ENCODE measurements at places on chromosomes 5 and 9.

DNA sequence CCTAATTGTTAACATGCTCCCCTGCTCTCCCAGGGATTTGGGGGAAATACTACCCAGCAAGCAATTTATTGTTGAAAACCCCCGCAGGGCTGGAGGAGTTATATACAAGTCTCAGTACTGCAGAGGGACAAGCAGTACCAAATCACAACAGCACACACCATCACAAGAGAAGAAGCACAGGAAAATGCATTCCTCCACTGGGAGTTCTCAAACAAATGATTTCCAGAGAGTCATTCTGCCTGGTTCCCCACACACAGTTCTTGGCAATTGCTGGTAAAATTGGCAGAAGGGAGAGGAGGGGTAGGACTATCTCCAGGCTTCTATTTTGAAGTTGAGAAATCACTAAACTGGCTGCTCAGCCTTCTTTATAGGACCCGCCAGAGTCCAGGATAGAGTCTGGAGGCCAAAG is 16.8 kb downstream of the SIL1 start:
- no peak for DNase-seq

DNA sequence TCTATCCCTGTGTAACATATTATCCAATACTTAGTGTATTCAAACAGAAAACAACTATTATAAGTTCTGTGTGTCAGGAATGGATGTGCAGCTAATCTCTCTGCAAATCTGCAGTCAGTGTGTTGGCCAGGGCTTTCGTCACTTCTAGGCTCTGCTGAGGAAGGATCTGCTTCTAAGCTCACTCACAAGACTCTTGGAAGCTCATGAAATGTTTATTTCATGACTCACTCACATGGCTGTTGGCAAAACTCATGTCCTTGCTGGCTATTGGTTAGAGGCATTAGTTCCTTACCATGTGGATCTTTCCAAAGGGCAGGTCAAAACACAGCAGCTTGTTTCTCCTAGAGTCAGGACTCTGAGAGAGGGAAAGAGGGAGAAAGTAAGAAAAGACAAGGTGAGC is 367.4 kb upstream of the SMARCA2 start:
- no peak for DNase-seq

DNA sequence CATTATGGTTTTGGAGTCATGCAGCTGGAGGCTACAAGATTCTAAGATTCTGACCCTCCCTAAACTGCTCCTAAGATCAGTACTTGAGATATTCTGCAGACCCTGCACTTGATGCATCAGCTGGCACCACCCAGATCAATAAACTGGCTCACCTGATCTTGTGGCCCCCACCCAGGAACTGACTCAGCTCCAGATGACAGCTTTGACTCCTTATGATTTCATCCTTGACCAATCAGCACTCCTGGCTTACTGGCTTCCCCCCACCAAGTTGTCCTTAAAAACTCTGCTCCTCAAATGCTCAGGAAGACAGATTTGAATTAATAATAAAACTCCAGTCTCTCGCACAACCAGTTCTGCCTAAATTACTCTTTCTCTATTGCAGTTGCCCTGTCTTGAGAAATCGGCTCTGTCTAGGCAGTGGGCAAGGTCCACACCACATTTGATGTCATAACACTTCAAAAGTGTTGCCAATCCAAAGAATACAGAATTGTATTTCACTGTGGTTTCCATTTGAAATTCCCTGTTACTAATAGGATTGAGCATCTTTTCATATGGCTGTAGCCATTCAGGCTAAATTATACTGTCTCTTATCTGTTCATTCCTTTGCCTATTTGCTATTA is 14.8 kb upstream of the SLC30A5 start:
- DNase-seq = no peak

DNA sequence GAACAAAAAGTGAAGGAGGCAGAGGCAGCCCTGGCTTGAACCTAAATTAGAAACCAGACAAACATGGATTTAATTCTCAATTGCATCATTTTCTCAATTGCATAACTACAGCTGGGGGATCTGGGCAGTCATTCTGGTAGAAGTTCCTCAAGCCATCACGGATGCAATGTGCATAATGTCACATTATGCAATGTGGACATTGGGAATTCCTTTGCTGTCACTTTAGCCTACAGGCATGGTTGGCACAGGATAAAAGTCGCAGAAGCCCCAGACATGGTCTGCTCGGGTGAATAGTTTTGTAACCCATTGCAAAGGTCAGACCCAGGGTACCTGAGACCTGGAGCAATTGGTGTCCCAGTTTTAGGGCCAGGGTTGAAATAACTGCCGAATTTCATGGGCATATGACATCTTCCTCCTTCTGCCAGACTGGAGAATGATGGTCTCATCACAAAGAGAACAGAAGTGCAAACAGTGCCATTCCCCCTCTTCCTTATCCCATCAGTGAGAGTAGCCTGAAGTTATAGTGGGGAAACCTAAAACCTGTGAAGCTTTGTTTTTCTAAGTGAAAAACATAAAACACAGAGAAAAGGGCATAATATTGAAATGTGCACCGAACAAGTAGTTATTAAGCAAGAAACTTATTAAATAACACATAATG is 290.8 kb downstream of the MSX2 start:
- DNase-seq = no peak

DNA sequence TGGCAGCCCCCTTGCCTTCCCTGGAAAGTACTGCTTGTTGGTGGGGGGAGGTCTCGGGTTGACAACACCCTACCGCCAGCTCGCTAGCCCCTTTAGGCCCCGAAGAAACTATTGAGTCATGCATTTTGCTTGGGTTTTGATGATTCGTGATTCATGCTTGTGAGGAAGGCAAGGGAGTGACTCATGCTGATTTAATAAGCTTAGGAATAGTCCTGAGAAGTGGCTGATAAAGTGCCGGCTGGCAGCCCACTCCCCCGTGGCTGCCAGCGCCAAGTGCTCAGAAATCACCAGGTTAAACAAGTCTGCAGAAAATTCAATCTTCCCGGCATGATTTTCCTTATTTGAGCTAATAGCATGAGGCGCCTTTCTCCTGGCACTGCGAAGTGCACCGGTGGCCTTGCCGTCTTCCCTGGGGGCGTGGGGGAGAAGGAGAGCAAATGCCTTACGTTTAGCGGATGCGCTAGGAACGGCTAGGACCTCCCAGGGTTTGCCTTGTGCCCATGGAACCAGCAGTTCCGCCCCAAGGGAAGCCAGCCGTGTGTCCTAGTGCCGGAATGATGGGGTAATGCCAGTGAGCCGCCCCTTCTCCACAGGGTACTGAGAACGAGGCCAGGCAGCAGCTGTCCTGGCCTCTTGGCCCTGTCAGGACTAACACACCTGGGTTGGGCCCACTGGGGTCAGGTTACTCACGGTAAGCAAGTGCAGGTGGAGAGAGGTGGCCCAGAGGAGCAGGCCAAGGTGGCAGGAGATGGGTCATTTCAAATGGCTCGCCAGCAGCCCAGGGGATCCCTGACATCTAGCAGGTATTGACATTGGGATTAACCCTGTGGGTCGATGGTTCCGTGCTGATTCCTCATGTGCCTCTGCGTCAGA is 151.9 kb downstream of the MACROH2A1 start:
- no peak for DNase-seq

- no peak for DNase-seq
These were observed 190.4 kb upstream of the VCAN start for GRCh38 chr5:83281176-83281575.

- no peak for DNase-seq
These were observed 314.1 kb downstream of the CETN3 start for GRCh38 chr5:90095292-90096060.

DNA sequence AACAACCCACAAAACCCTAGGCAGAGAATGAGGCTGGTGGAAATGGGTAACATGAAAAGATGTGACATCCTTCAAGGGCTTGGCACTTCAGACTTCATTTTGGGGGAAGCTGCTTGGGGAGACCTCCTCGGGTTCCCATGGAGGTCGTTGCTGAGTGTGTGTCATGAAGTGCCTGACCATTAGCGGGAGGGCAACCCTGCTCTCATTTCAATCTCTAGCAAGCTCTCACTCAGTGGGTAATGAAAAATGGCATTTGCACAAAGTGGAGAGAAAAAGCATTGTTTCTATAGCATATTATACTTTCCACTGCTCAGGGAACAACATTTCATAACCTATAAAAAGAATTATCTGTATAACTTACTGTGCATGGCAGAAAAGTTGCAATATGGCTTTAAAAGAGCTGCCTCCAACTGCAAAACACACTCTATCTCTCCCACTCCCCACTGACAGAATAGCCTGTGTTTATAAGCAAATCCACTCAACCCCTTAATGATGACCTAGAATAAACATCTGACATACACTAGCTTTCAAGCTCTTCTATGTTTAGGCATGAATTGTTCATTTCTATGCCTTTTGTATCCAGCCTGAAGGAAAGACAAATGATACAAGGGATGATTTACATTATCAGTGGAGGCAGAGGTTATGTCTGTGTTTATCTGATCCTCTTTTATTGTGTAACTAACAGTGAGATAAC is 357.2 kb downstream of the ZSWIM6 start:
- DNase-seq = no peak

GRCh38 chr9:130638284-130639123 is 25.9 kb upstream of the PRDM12 start:
- no peak for DNase-seq

- DNase-seq = no peak
These were observed 11.8 kb downstream of the HK3 start for GRCh38 chr5:176887252-176887849.

DNA sequence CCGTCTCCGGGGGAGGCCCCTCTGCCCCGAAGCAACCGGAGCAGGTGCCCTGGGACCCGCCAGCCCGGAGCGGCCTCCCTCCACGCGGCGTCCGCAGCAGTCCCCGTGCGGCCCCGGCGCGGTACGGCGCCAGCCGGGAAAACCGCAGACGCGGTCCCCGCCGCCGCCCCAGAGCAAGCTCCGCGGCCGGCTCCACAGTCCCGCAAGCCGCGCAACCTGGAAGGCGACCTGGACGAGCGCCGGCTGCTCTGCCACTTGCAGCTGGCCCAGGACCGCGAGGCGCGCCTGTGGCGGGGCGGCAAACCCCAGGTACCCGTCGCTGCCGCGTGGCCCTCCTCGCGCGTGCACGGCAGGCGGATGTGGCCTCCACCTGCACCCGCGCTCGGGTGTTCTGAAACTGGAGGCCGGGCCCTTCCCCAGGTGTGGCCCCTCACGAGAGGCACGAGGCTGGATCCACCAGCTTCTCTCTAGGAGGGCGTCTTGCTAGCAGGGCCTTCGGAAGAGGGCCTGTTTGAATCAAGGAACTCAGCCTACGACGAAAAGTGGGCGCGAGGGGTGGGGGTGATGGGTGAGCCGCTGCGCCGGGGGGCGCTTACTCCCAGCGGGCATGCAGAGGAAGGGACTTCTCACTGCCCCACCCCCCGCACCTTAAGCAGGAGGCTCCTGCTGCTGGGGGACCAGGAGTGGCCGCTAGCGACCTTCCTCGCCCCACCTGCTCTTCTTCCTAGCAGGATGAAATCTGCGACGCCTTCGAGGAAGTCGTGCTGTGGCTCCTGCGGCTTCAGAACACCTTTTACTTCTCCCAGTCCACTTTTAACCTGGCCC is 602 bp downstream of the CCNI2 start:
- no peak for DNase-seq

- DNase-seq = no peak
These were observed 32.1 kb downstream of the RAPGEF1 start for GRCh38 chr9:131707733-131708157.

GRCh38 chr9:76580188-76580587 is 121.2 kb downstream of the GCNT1 start:
- no peak for DNase-seq

- no peak for DNase-seq
These were observed 15.5 kb downstream of the DAPK1 start for GRCh38 chr9:87513161-87513560.

- no peak for DNase-seq
These were observed 109.5 kb upstream of the MAN2A1 start for GRCh38 chr5:109580225-109580624.

DNA sequence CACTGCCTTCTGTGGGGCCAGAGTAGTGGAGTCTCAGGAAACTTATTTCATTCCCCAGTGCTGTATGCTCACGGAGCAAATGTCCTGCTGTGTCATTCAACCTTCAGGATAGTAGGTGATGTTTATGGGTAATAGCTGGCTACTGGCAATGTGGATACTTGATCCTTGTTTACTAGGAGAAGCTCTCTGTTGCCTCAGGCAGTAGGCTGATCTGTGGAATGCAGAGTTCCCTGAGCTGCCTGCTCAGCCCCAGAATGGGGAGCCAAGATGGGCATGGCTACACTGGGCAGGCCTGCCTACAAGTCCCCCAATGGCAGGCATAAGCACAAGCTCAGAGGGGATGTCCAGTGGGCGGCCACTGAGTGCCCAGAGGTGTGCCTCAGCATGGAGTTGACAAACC is 323.1 kb upstream of the KCNN2 start:
- no peak for DNase-seq

DNA sequence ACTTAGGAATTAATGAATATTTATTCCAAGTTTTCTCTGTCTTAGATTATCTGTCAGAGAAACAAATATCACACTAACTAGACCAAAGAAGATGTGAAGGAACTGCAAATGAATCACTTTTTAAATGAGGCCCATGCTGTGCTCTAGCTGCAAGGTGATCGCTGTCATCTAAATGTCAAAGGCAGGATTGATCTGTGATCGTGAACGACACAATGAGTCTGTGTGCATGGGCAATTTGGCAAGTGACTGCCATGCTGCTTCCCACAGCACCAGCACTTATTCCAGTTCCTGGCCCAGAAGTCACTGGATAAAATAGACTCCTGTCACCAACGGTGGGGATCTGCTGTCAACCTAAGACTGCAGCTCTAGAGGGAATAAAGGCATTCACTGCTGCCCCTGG is 141.2 kb downstream of the TRIM36 start:
- DNase-seq = peak; percentile 30

GRCh38 chr9:126248680-126249079 is 77.9 kb upstream of the MVB12B start:
- DNase-seq = no peak

GRCh38 chr5:74418709-74419108 is 221.8 kb downstream of the ENC1 start:
- DNase-seq = no peak

DNA sequence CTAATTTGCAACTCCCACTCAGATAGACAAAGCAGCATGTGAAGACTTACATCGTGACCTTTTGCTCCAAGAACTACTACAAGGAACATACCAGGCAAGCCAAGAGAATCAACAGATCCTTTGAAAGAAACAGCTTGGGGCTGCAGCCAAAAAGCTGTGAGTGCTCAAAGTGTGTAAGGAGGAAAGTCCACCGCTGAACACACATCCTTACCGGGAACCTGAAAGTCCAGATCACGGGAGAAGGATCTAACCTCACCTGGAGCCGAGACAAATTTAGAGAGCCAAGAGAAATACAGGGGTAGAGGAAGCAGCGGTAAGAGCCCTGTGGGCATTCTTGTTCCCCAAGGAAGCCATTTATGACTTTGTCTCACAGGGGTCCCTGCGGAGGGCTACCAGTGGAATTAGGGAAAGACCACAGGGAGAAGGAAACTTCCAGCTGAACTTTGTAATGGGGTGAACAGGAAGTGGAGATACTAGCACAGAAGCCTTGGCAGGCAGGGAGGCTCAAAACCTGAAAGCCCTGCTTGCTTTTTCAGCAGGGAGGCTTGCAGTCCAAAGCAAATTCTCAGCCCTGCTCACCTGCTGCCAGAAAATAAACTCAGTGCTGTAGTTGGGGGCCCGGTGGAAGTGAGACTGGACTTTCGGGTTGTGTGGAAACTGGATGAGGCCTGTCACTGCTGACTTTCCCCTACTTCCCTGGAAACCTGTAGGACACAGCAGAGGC is 350.2 kb downstream of the DTWD2 start:
- no peak for DNase-seq

GRCh38 chr5:120139039-120139438 is 325.1 kb upstream of the PRR16 start:
- no peak for DNase-seq

Data from iPS DF 19.7 (cell line).